GDM1 (cell line): ENCODE measurements at places on chromosomes 13 and 19.

- no peak for DNase-seq
Measured at GRCh38 chr19:16115301-16116039, 3.8 kb downstream of the RAB8A start.

GRCh38 chr13:98664047-98664446 lies 87.1 kb upstream of the STK24 start:
- DNase-seq: no peak

DNA sequence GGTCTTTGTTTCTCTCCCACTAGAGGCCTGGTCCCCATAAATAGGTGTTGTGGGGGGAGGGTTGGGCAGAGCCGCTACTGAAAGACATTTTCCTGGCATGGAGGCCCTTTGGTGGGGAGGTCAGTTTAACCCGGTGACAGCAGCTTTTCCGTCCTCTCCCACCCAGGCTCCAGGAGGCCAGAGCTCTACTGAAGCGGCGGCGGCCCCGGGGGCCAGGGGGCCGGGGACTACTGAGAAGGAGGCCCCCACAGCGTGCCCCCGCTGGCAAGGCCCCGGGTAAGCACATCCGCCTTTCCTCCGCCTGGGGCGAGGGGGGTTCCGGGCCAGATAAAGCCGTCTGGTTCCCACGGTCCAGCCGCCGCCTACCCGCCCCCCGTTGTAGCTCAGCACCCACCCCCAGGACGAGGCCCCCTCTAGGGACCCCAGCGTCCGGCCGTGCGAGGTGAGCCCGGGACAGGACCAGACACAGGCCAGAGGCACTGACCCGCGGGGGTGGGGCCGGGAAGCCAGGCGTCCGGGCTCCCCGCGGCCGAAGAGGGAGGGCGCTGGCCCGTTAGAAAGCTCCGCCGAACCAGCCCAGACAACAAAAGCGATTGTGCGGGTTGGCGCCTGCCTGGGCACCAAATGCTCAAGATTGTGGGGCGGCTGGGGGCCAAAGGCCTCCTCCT lies 1.1 kb upstream of the LTBP4 start:
- DNase-seq: no peak

DNA sequence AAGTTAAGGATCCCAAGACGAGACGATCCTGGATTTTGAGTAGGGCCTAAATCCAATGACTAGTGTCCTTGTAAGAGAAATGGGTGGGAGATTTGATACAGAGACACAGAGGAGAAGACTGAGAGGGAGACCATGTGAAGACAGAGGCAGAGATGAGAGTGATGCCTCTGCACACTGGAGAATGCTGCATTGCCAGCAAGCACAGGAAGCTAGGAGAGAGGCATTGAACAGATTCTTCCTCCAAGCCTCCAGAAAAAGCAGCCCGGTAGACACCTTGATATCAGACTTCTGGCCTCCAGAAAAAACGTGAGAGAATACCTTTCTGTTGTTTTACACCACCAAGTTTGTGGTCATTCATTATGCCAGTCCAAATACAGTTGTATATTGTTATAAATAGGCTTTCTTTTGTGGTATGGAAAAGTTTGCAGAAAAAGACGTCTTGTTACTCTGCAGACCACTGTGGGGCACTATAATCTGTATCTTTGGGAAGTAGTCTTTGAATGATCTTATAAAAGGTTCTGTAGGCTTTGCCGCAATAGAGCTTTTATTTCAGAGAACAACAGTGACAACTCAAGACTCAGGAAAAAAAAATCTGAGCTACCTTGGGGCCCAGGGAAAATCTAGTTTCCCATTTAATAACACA lies 17.9 kb upstream of the RFC3 start:
- peak; percentile 29 for DNase-seq

DNA sequence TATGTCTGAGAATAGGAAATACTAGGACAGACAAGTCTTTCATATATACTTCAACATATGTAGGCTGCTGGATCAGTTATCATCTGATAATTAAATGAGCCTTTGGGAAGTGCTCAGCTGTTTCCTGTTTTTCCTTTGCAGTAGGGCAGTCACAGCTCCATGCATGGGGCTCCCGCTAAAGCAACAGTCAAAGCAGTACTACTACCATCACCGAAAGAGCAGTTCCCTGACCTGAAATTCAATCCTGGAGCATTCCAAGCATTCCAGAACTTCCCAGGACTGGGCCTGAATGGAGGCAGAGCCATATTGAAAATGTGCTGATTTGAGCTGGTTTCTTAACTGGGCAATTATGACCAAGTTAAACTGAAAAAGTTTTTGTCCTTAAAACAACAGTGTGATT lies 20.5 kb downstream of the MICU2 start:
- DNase-seq: no peak

- no peak for DNase-seq
Measured at GRCh38 chr13:75327135-75327510, 154.8 kb downstream of the TBC1D4 start.

- DNase-seq: no peak
Measured at GRCh38 chr19:46025835-46026234, 3.0 kb upstream of the PGLYRP1 start.

GRCh38 chr13:33817513-33817900 lies 442 bp upstream of the RFC3 start:
- no peak for DNase-seq

DNA sequence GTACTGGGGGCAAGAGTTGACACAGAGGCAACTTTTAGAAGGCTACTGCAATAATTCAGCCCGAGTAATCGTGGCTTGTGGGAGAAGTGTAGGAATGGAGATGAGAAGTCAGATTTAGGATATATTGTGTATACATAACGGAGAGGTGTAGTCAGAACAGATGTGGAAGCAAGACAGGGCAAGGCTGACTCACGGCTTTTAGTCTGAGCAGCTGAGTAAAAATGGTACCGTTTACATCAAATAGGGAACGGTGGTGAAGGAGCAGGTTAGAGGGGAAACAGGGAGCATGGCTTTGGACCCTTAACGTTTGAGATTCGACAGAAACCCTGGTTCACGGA lies 796 bp upstream of the LSM14A start:
- no peak for DNase-seq

GRCh38 chr19:56094449-56094848 lies 26.6 kb downstream of the ZNF787 start:
- DNase-seq: no peak

DNA sequence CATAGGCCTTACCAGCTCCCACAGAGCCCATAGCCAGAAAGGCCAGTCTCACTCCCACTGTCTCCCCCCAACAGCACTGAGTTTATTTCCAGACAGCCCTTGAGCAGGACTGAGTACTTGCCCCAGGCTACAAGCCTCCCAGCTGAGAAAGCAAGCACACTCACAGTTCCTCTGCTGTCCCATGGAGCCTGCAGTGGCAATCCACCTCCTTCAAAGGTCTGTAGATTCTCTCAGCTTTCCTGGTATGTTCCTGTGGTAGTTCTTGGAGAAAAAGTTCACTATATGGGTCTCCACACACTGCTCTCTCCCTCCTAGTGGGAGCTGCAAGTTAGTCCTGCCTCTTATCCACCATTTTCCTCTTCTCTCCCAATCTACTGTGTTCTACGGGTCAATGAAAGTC lies 728.7 kb downstream of the DIAPH3 start:
- no peak for DNase-seq

DNA sequence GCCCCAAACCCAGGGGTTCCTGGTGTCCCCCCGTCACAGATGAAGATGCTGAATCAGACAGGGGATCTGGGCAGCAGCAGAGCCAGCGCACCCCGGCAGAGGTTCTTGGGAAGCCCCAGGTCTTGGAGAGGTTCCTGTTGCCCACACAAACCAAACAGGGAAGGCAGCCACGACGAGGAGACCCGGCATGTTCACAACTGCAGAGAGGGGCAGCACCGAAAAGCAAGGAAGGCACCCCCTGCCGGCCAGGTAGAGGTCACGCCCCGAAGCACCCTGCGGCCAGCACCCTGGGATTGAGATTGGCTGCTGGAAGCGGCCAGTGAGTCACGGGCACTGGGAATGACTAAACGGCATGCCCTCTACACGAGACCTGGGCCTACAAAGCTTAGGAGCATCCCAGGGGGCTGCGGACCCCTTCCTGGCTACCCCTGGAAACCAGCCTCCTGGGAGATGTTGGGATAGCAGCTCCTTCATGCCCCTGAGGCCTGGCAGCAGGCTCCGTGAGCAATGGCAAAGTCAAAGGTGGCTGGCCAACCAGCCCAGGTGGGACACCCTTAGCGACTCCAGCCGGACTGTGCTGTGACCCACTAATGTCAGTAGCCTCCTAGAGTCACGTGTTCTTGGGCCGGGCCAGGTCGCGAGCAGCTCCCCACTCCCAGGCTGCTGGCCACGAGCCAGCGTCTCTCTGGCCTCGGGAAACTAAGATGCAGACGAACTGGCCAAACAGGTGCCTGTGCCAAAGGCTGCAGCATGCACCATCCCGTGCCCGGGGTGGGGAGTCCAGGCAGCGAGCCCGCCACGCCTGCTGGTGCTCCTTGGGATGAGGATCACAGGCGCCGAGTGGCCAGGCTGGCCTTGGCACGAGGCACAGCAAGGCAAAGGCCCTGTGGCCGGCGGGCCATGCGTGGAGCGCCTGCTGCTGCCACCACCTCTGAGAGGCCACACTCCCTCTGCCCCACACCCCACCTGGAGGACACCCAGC lies 43.2 kb downstream of the MLLT1 start:
- no peak for DNase-seq

- DNase-seq: no peak
Measured at GRCh38 chr19:40266119-40266518, 19.0 kb downstream of the AKT2 start.

- DNase-seq: peak; percentile 79
Measured at GRCh38 chr19:49150106-49150943, 4.9 kb downstream of the HRC start.

DNA sequence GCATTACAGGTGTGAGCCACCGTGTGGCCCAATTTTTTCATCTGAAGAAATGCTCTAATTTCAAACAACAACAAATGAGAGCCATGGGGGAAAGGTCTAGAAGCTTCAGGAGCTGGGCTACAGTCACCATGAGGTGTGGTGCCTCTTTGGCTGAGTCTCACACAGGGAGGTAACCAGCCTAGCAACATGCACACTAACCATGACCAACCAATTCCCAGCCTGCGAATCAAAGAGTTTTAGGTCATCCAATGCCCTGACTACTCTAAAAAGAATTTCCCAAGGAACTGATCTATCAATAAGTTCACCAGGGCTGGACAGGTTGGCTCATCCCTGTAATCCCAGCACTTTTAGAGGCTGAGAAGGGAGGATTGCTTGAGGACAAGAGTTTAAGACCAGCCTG lies 29.9 kb downstream of the PBX4 start:
- no peak for DNase-seq

GRCh38 chr13:19810996-19811881 lies 28.5 kb upstream of the PSPC1 start:
- DNase-seq: no peak

- no peak for DNase-seq
Measured at GRCh38 chr13:99381766-99382165, 74.6 kb upstream of the GPR183 start.

- DNase-seq: no peak
Measured at GRCh38 chr19:19270749-19271571, 2.1 kb downstream of the TM6SF2 start.

- no peak for DNase-seq
Measured at GRCh38 chr19:30449078-30449590, 77.0 kb downstream of the ZNF536 start.

DNA sequence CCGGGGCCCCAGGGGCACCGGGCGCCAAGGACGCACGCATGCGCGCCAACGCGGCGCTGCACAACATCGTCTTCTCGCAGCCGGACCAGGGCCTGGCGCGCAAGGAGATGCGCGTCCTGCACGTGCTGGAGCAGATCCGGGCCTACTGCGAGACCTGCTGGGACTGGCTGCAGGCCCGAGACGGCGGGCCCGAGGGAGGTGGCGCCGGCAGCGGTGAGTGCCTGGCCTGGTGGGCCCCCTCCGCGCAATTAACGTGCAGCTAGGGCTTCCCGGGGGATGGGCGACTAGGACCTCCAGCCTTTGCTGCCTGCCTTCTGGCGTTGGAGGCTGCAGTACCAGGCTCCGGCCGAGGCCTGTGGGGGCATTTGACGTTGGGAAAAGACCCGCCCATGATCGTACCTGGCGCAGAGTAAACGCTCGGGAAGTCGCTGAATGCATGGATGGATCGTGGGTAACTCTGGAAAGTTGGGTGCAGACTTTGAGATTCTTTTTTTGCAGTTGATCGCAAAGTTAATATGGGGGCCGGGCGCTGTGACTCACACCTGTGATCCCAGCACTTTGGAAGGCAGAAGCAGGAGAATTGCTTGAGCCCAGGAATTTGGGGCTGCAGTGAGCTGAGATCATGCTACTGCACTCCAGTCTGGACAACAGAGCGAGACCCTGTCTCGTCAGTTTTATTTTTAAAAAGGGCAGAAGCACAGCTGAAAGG lies 7.3 kb downstream of the APC2 start:
- no peak for DNase-seq

- no peak for DNase-seq
Measured at GRCh38 chr13:56189439-56189838, 951.3 kb upstream of the PRR20A start.

DNA sequence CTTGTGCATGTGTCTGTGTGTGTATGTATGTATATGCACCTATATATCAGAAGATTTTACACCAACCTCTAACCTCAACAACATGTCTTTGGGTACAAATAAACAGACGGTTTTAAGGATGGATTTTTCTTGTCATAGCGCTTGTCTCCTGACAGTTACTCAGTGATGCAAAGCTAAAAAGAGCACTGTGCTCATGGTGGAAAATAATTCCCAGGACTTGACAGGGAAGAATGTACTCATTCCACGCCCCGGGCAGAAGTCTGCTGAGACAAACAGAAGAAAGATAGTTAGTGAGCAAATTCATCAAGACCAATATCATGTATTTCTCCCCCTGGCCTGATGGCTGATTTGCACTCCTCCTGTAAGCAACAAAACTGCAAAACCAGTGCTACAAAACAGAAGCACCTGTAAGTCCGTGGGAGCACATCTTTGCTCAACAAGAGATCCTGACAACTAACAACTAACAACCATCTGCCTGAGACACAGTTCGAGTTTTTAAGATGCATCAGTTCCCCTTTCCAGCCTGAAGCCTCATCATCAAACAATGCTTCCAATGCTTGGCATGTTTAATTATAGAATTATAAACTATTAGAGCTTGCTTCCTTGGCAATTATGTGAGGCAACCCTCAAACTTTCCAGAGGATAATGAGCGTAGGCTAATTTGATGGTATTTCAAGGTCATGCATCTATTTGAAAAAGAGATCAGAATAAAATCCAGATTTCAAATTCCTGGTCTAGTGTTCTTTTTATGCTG lies 812.7 kb upstream of the MIR17HG start:
- no peak for DNase-seq

DNA sequence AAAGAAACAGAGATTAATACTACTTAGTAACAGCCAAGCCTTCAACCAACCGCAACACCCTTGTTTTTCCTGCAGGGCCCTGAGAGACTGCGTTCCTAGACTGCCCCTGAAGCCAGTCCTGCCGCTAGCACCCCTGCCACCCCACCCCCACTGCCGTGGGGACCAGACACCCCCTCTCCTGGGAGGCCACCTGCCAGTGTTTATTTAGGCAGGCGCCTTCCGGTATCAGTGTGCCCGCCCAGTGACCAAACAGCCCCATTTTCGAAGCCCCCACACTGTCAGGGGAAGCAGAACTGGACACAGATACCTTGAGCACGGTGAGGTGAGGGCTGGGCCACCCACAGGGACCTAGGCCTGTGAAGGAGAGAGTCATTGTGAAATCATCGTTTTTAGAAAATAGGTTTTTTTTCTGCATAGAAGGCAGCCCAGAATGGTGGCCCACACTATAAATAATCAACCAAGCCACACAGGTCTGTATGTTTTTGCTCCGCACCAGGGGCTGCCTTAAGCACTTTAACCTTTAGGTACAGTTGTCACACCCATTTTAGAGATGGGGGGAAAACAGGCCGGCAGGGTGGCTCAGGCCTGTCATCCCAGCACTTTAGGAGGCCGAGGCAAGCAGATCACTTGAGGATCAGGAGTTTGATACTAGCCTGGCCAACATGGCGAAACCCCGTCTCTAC lies 3.5 kb upstream of the TLE5 start:
- DNase-seq: no peak
